ENCODE measurements at places on chromosomes 5 and 9.
A peak's percentile ranks its signal among the peaks of the same experiment; 100 is the strongest.

DNA sequence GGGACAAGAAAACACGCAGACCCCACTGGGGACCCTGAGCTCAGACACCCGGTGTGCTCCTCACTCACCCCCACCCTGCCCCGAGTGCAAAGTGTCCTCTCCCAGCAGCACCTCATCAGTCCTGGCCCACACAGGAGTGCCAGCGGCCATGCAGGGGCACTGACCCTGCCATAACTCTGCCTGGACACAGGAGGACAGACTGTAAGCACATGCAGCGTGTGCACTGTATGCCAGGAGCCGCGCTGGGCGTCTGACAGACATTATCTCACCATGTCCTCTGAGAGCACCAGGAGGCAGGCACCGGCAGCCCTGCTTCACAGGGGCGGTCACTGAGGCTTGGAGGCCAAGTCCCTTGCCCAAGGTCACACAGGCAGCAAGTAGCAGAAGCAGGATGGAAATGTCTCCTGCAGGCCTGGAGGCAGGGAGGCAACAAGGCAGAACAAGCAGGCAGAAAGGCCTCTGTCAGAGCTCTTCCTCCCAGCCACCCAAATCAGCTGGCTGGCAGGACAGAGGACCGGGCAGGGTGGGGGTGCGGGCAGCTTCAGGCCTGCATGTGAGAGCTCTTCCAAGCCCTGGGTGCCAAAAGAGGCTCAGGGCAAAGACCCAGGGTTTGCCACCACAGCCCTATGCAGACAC lies 8.4 kb downstream of the EEIG1 start:
- DNase-seq, result no peak

DNA sequence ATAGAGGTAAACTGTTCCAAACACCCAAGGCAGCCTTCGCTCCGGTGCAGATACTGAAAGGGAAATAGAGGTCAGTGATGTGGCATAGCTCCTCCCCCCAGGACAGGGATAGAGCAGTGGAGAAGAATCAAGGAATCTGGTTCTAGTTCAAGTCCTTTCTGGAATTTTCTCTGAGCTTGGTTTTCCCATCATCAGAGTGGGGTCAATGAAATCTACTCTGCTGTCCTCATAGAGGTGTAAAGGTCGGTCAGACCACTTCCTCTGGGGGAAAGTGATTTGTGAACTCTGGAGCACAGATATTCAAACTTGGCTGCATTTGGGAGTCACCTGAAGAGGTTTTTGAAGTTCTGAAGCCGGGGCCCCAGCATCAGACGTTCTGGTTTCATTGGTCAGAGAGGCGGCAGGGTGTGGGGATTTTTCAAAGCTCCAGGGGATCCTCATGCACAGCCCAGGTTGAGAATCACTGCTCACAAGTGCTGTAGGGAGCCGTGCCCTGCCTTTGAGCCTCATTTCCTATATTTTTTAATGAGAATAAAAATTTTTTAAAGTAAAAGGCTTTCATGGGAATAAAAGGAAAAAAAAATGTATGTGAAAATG lies 105.7 kb upstream of the RAD23B start:
- no peak for DNase-seq

DNA sequence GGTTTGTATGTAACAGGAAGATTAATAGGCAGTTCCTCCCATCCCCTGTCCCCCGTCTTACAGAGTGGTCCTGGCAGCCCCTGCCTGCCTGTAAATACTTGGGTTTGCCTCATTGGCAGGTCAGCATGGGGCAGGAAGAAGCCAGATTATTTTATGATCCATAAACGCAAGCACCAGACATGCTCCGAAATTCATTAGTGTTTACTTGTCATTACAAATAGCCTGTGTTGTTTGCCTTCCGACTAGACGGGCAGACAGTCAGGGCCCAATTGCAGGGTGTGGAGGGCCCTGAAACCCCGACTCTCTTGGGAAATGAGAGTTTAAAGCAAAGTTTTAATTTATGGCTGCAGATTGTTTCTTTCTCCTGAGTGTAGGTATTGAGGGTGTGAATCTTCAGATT lies 97.2 kb downstream of the RALGPS1 start:
- DNase-seq, result no peak

DNA sequence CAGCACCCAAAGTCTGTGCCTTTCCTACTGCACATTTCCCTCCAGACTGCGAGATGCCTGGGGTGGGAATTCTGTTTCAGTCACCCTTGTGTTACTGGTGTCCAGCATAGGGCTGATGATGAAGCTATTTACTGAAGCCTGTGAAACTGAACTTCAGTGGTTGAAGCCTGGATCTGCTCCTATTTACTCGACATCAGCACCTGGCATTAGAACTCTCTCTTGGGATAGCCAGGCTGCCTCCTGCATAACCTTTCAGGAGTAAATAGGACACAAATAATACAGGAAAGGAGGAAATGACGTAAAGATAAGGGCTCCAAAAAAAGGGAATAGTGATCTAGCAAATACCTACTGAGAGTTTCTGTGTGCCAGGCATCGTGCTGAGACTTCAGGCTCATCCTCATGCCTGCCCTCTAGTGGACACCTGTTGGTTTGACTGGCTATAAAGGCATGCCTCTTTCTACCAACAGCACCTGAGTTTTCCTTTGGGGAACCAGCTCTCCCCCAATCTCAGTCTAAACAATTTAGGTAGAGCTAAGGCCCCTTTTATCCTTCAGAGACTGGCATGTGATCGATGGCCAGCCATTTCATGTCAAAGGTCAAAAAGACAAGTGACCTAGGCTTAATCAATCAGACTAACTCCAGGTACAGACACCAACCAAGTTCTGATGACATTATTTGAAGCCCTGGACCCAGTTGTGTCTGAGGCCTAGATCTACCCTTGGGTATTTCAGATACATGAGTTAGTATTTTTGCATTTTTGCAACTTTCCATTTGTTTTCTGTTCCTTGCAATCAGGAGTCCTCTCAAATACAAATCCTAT lies 192.1 kb upstream of the TRIM32 start:
- peak; percentile 36 for DNase-seq

DNA sequence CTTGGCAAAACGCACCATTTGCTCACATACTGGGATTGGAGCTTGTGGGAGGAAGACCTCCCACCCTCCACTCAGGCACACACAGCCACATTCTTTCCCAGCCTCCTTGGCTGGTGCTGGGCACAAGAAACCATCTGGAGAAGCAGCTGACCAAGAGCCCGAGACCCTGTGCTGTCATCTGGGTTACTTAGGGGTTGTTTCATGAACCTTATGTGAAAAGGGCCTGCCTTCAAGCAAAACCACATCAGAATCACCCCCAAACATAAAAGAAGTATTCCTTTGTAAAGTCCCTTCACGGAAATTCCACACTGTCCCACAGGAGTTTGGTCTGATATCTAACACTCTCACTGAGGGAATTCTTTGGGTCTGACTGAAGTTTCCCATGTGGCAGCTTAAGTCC lies 172.1 kb downstream of the NR3C1 start:
- no peak for DNase-seq

- no peak for DNase-seq
Measured at GRCh38 chr9:87346061-87346665, 151.5 kb upstream of the DAPK1 start.

DNA sequence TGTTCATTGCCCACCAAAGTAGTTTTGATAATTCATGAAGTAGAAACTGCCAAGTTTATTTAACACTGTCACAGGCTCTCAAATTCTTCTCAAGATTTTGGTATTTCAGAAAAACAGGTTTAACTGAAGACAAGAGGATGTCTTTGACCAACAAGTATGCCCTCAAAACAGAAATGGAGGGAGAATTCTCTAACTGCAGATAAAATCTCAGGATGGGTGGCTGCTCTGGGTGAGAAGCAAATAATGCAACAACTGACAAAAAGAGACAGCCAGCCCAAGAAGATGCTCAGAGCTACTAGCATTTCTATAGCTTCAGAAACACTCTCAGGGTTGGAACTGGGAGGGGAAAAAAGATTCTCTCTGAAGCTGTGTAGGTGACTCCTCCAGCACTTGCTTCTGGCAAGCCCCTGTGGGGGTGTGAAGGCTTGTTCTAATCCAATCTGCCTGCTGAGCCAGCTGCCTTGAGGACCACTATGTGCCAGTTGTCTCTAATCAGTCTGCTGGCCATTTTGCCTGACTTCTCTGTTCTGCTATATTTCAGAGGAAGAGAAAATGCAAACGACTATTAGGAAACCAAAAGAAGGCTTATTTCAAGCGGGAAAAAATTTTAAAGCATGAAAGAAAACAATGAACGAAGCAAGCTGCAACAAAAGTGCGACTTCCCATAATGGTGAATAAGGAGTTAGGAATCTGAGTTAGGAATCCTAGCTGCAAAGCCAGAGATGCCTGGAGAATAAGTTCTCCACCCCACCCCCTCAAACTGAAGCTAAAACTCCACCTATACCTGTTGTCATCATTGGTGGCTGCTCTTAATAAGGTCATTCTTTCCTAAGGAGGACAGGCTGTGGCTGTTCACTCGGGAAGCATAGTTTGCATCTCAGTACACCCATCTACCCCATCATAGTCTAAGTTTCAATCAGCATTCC lies 147.5 kb downstream of the GNAQ start:
- peak; percentile 42 for DNase-seq

DNA sequence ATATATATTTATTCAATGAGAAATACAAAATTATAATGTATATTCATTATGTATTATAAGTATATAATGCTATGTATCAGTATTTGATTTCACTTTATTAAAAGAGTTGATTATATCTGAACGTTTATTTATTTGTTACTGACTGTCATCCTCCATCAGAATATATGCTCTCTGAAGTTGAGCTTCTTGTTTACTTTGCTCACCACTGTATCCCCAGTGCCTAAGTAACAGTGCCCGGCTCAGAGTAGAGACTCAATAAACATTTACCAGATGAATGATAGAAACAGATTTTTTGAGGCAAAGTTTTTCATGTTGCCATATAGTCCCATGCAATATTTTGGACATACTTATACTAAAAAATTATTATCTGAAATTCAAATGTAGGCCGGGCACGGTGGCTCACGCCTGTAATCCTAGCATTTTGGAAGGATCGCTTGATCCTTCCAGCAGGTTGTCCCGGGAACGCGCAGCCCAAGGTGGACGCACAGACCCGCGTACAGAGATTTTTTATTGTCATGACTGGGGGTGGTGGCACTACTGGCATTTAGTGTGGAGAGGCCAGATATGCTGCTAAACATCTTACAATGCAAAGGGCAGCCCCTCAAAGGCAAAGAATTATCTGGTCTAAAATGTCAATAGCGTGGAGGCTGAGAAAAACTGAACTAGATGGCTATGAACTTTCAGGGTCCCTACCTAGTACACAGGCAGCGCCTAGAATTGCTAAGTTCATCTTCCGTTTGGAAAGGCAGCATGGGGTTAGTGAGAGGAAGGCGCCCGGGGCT lies 761 bp upstream of the DNAJC25 start:
- no peak for DNase-seq

GRCh38 chr5:164361986-164362385 lies 856.6 kb downstream of the MAT2B start:
- no peak for DNase-seq

All from urothelium cell line (cell line).